ENCODE measurements at places on chromosomes 16 and 17.
A peak's percentile ranks its signal among the peaks of the same experiment; 100 is the strongest.

DNA sequence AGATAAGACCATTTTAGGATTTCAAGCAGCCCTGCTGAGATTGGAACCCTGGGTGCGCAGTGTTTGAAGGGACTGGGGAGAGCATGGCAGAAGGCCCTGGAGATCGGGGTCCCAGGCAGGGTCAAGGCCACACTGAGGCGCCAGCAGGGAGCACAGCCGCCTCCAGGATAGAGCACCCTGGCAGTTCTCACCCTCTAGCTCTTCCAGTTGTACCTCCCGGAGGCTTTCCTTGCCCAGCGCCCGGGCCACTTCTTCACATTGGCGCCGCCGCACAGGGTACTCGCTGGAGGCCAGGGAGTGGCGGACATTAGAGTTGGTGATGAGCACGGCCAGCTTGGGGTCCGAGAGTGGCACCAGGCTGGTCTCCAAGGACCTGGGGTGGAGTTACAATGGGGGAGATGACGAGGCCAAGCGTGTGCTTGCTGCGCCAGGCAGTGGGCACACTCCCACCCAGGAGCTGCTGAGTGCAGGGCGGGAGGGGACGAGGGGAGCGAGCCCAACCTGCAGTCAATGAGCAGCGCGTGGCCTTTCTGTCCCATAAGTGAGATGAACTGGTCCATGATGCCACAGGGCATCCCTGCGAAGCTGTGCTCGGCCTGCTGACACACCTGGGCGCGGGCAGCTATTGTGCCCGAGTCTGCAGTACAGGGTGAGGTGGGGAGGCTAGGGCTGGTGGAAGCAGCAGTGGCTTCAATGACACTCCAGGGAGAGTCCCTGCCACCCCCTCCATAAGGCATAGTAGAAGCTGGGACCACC is 2.3 kb downstream of the GALK1 start:
- no peak for DNase-seq

DNA sequence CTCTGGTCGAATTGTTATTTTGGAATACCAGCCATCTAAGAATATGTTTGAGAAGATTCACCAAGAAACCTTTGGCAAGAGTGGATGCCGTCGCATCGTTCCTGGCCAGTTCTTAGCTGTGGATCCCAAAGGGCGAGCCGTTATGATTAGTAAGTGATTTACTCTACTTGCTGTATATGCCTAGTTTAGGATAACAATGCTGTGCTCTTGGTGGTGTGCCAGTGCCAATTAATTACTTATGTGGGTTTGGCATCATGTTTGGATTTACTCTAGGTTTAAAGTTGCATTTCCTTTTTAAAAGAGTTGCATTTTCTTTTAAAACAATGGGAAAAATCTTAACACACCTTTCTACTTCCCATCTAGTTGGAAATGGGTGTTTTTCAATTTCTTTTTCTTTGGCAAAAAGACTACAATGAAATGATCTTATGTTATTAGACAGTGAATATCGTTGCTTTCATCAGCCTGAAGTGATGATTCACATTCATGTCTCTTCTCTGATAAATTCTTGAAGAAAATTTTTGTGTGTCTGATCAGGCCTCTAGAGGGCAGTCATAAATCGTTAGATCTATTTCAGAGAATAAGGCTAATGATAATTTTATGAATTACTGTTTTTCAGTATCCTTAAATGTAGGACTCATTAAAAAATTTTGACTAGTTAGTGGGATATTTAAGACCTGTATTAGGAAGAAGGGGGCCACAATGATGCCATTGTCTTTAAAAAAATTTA is 5.6 kb downstream of the SF3B3 start:
- peak; percentile 18 for DNase-seq

DNA sequence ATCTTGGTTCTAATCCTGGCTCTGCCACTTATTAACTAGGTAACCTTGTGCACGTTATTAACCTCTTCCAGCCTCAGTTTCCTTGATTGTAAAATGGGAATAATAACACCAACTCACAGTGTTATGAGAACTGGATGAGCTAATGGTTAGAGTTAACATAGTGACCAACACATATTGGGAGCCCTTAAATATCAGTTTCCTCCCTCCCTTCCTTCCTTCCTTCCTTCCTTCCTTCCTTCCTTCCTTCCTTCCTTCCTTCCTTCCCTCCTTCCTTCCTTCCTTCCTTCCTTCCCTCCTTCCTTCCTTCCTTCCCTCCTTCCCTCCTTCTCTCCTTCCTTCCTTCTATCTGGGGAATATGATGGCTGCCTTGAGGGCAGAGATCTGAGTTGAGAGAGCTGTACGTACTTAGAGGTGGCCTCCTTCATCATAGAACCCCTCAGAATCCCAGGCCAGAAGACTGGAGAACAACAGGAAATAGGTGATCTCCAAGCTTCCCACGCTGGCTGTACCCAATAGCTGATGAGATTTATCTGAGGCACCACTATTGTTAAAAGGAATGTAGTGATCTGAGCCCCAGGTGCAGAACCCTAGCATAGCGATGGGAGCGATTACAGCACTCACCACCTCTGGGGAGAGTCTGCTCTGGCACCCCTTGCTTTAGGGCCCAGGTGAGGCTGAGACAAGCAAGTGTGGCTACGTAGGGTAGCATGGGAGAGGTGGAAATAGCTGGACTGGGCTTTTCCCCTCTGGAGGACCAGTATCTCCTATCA is 26.2 kb downstream of the CCR7 start:
- no peak for DNase-seq

- DNase-seq: peak; percentile 24
Observed at GRCh38 chr16:77450790-77451487, 16.1 kb upstream of the ADAMTS18 start.

DNA sequence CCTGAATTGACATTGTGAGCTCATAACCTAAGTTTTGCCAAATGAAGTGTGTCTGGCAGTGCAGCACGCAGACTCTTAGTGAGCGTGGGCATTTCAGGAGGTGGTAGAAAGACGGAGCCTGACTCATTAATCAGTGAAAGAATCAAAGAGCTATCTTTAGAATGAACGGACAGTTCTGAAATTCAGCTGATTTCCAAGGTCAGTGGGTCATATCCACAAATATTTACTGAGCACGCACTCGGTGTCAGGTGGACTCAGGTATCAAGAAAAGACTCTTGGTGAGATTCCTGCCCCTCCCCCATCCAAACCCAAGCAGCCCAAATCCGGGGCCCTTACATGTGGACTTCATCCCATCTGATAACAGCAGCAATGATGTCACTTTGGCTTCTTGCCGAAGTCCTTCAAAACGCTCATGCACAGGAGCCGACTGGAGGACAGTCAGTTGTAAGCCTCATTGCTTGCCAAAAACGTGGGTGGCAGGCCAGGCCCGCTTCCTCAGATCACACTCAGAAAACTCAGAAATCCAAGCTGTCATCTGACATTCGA is 185.8 kb downstream of the HS3ST3A1 start:
- DNase-seq: no peak

DNA sequence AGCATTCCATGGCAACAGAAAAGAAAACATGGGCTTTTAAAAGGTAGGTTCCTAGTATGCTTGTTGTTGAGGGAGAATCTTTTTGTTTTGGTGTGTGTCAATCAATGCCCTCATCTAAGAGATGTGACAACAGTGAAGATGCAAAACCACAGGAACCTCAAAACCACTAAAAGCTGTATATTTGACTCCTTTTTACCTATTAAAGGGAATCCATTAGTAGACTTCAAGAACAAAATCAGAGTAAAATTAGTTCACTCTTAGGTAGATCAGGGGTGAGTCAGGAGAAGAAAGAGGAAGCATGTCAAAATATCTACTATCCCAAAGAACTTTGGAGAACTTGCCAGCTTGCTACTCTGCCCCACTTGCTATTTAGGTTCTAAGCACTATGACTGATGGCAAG is 89.1 kb downstream of the CDK5R1 start:
- no peak for DNase-seq

GRCh38 chr17:40515011-40515410 is 13.6 kb upstream of the TNS4 start:
- no peak for DNase-seq

GRCh38 chr16:13863075-13863765 is 56.7 kb upstream of the ERCC4 start:
- no peak for DNase-seq

GRCh38 chr17:76793775-76794174 is 55.9 kb downstream of the MFSD11 start:
- DNase-seq: peak; percentile 66

GRCh38 chr17:62641153-62641552 is 13.7 kb downstream of the MRC2 start:
- no peak for DNase-seq

GRCh38 chr16:57357330-57358085 is 1.1 kb upstream of the CCL22 start:
- DNase-seq: no peak

GRCh38 chr16:11016993-11017392 is 72.6 kb downstream of the CLEC16A start:
- peak; percentile 30 for DNase-seq

- no peak for DNase-seq
Observed at GRCh38 chr17:39972271-39972670, 8.3 kb upstream of the PSMD3 start.

DNA sequence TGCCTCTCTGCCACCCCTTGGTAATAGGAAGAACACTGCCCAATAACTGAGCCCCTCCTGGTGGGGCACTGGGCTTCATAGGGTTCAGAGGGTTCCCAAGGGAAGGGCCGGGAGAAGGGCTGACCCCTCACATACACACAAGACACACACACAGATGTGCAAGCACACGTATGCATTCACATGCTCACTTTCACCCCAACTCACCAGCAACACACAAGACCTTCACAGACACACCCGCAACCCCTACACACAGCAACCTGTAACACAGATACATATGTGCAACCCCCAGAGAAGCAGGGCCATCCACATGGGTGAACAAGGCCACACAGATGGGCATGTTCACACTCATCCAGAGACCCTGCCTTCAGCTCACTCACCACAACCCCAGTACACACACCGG is 225.1 kb downstream of the ZNF423 start:
- no peak for DNase-seq

DNA sequence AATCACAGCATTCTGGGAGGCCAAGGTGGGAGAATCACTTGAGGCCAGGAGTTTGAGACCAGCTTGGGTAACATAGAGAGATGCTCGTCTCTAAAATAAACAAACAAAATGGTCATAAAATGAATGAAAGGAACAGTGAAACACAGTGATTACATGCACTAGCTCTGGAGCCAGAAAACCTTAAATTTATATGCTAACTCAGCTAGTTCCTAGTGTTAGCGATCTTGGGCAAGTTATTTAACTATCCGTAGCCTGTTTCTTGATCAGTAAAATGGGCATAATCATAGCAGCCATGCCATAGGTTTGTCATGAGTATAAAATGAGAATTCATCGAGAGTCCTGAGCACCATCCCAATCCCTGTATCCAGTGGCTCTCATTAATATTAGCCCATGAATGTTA is 271.0 kb downstream of the GRIN2A start:
- no peak for DNase-seq

DNA sequence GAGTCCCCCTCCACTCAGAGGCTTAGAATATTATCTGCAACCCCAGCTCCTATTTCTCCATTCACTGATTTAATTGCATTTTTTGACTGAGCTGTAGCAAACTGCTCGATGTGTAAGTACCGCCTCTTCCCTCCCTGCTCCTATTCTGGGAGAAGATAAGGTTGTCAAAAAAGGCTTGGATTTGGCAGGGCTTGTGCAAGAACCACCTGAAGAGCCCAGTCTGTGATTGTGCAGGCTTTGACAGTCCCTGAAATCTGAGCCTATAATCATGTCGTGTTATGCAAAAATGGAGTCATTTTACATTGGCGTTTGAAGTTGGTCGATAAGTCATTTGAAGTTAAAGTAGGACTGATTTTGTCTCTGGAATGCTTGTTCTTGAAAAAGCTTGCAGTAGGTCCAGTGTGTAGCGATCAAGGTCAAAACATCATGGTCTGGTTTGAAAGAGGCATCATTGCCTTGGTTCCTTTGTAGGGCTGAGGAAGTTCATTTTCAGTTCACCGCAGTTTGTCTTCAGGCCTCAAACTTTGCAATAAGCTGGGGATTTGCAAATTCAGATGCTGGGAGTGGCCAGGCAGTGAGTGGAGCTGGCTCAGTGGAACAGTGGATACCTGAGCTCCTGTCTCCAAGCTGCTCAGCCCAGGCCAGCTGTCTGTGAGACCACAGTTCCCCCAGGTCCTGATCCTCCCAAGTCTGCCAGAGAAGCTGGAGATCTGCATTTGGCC is 68.8 kb downstream of the KATNIP start:
- peak; percentile 79 for DNase-seq

DNA sequence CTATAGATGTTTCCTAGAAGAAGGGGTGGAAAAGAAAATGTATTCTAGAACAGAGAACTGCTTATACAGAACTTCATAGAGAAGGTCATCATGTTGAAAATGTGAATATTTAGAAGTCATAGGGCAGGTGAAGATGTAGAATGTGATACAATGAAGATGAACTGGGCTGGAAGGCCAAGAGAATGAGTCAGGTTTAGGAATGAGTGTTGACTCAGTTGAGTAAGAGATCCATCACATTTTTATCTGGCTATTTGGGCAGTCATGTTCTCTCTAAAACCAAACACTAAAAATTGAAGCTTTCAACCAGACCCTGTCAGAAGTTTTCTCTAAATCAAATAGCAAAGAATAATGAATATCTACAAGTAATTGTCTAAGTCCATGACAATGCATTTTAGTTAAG is 660.5 kb downstream of the KCNJ2 start:
- no peak for DNase-seq

DNA sequence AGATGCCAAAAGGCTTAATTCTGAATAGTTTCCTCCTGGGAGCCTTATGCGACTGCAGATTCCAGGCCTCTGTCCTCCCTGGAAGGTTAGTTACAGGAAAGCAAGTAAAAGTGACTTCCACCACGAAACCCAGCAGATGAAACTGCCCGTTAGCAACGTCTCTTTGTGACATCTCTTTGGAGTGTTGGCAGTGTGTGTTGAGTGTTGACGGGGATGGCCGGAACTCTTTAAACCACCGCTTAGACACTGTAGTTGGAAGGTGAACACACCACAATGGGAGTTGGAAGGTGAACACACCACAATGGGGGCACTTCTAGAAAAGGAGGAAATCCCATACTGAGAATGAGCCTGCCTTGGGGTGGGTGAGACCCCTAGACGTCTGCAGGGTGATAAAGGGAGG is 858 bp downstream of the SKAP1 start:
- DNase-seq: no peak

GRCh38 chr16:19662351-19662750 is 55.7 kb downstream of the KNOP1 start:
- DNase-seq: no peak

All from NCI-H2171 treated with DMSO at 0.1 percent for 48 hours (cell line).